ENCODE measurements at places on chromosomes 13 and 19.

GRCh38 chr19:47130120-47130588 is 481 bp upstream of the SAE1 start:
- DNase-seq, result no peak

GRCh38 chr19:39187552-39187943 is 9.2 kb upstream of the NCCRP1 start:
- no peak for DNase-seq

DNA sequence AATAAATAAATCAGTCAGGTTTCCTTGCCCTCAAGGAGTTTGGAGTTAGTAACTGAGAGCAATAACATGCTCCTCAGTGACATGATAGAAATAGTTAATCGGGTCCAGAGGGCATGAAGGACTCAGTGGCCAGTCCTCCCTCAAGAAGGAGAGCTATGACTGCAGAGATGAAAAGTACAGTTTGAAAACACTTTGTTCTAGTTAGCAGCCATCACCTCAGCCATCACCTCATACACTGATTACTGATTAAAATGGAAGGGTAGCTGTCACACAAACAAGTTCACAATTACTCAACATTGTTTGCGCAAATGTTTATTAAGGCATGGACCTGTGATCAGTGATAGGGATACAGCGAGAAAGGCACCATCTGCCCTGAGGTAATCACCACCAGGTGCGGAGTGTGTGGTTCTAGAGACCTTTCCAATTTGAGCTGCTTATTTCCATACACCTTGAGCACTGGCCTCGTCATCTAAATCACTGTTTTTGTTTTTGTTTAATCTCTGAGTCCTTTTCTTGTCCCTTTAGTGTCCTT is 85.3 kb upstream of the RAP2A start:
- no peak for DNase-seq

DNA sequence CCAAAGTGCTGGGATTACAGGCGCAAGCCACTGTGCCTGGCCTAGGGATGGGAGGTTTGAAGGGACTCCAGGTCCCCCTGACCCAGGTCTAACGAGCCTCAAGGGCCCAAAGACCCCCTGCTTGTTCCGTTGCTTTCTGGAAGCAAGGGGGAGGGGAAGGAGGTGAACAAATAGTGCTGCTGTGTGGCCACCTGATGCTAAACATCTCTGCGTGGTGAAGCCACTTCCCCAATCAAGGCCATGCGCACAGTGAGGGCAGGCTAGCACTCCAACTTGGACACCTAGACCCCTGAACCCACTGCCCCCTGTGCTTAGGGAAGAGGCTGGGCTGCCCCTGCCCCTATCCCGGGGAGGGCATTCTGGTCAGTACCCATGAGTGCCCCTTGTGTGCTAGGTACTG is 24.0 kb downstream of the CARM1 start:
- DNase-seq, result no peak

DNA sequence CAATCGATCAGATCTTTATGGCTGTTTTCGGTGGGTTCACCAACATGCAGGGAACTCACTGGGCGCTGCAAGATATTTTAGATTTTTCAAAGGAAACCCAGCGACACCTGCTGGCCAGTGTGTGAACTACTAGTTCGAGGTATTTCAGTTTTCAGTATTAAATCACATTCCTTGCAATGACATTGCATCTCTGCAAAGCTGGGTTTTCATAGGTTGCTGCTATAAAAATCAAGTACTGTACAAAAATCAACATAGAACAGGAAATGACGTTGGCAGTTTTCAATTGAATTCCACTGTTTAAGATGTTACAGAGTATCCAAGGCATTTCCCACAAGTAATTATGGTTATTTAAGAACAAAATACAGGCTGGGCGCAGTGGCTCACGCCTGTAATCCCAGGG is 17.6 kb downstream of the LIG1 start:
- peak; percentile 64 for DNase-seq

GRCh38 chr13:82717249-82717648 is 1165.0 kb downstream of the SLITRK1 start:
- no peak for DNase-seq

DNA sequence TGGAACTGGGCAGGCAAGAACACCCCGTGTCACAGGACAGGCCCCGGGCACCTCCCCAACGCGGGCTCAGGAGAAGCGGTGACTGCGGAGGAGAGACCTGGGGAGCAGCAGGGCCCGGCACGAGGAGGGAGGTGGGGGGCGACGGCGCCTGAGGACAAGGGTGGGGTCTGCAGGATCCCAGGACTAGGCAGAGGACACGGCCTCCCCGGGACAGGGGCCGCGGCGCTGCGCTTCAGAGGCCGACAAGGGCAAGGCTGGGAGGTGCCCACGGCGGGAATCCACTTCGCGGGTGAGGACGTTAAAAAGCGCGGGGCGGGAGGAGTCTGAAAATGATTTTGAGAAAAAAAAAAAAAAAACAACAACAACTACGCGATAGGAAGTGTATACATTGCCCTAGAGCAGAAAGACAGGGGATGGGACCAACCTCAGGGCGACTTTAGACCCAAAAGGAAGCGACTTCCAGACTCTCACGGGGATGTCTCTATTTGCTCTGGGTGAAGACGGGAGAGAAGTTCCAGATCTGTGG is 44.9 kb downstream of the ZNF611 start:
- DNase-seq, result peak; percentile 84

DNA sequence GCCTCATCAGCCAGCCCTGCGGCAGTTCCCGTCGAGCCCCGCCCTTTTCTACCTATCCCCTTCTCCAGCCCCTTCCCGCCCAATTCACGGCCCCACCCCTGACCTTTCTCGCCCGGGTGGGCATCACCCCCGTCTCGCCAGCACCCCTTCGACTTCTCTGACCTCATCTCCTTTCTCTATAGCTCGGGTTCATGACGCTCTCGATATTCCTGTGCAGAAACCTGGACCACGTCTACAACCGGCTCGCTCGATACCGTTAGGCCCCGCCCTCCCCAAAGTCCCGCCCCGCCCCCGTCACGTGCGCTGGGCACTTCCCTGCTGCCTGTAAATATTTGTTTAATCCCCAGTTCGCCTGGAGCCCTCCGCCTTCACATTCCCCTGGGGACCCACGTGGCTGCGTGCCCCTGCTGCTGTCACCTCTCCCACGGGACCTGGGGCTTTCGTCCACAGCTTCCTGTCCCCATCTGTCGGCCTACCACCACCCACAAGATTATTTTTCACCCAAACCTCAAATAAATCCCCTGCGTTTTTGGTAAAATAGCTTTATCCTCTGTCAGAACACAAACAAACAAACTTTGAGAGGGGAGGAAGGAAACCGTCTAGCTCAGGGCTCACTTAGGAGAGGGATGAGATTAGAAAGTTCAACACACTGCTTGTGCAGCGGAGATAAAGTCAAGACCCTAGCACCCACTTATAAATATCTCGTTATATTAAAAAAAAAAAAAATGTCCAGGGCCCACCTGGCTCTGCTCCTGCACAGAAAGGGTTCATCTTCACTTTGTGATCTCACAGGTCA is 5.1 kb downstream of the CD37 start:
- DNase-seq, result peak; percentile 96

GRCh38 chr19:6851359-6851758 is 36.0 kb upstream of the ADGRE1 start:
- no peak for DNase-seq

All from kidney (tissue), 22 donors.